ENCODE measurements at places on chromosomes 5 and 9.

- no peak for DNase-seq
Measured at GRCh38 chr5:173793648-173794548, 94.3 kb upstream of the CPEB4 start.

DNA sequence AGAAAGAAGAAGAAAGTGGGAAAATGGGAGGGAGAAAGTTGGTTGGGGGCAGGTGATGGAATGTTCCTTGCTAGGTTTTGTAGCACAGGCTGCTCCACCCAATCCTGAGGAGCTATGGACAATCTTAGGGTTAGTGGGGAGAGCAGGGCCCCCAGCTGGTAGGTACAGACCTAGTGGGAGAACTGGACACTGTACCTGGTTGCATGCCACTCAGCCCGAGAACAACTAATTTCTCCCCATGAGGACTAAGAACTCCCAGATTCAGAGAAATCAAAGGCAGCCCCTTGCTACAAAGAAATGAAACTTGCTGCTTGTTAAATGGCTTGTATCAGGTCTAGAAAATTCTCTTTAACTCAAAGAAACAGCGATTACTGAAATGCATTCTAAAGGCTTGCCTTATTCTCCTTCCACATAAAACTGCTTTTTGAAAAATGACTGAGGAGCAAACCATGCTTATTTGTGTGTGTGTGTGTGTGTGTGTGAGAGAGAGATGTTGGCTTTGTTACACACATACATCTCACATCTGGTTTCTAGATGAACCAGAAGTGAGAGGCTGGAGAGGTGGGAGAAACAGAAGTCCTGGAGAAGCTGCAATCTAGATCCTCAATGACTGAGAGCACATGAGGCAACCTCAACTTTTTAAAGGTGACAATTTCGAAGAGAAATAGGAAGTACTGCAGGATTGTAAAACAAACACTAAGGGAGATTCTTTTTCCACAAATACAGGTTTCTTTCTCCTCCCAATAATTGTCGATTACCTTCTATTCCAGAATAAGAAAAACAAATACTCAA lies 28.9 kb downstream of the FYB1 start:
- DNase-seq = peak; percentile 70

- DNase-seq = no peak
Measured at GRCh38 chr5:64864171-64864570, 95.4 kb downstream of the CWC27 start.

- DNase-seq = no peak
Measured at GRCh38 chr5:75053054-75053303, 621 bp upstream of the GCNT4 start.

- peak; percentile 72 for DNase-seq
Measured at GRCh38 chr9:125262294-125262991, 817 bp downstream of the GAPVD1 start.

DNA sequence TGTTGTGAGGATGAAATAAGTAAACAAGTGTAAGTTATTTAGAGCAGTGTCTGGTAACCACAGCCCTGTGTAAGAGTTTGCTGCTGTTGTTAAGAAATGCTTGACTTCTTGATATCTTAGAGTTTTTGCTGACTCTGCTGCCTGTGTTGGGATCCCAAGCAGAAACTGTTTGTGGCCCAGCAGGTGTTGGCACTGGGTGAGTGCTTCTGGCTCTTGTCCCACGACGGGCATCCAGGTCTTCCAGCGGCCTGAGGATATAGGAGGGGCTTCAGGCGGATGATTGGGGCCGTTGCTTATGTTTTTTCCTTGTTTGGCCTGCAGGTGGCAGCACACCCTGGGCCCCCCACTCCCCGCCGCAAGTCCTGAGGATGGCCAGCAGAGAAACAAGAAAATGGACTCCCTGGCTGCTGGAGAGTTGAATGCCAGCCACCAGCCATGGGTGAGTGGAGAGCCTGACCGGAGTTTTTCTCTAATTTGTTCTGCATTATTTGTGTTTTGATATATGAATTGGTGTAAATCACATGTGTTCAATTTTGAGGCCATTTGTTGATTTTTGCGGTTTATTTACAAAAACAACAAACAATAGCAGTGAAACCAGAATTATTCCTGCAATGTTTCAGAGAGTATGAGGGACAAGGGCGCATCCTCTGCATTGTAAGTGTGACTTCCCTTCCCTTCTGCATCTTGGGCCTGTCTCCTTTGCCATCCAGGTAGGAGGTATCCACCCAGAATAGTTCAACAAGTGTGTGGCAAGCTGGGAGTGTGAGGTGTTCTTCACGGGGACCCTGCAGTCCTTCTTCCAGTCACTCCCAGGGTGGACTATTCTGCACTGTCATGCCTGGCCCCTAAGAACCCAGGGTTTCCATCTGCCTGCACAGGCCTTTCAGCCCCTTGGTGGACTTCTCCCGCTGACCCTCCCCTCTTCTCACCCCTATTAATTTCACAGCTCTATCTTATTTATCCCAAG lies 50.3 kb downstream of the SLC22A5 start:
- DNase-seq = peak; percentile 89

DNA sequence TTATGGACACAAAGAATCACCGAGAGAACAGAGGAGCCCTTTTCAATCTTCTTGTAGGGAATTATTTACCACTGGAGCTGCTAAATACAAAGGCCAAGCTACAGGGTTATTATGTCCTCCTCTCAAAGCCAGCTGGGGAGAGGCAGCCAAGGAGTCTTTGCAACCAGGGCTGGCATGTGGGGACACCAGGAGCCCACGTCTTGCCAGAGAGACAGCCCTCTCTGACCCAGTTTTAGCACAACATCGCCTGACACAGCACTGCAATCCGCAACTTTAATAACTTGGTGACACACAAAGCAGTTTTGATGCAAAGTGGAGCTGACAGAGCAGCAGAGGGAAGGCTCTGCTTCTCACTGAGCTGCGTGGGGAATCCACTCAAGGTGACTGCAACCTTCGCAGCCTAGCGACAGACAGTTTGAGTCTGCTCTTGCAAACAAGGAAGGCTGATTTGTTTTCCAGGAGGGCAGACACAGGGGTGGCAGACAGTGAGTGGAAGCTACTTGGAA lies 33.6 kb downstream of the TLR4 start:
- no peak for DNase-seq

GRCh38 chr5:78060421-78060820 lies 234.1 kb downstream of the AP3B1 start:
- no peak for DNase-seq

DNA sequence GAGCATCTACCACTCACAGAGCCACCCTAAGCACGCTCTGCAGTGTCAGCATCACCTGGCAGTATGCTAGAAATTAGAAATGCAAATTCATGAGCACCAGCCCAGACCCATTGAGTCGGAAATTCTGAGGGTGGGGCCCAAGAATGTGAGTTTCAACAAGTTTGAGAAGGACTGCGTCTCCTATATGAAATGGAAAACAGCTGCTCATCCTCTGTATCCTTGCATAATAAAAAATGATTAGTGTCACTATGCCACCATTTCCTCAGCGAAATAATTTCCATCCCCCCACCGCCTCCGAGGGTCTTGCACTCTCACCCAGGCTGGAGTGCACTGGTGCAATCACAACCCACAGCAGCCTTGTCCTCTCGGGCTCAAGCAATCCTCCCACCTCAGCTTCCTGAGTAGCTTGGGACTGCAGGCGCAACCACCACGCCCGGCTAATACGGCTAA lies 1.3 kb upstream of the IQGAP2 start:
- no peak for DNase-seq

DNA sequence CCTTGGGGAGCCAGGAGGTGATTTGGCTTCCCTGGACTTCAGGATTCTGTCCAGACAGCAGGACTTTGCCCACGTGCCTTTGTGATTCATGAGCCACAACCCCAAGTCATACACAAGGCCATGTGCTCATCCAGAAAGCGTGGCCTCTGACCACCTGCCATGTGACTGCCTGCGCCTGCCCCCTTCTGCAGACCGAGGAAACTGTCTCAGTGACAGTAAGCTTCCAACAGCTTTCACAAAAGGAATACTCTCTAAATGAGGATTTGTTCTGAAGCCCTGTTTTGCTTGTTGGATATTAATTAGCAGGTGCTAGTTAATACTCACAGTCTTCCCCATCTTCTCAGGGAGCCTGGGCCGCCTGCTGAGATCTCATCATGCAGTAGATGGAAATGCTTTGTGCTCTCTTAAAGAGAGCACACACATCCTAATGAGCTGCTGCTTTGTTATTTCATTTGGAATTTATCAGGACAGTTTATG lies 36.9 kb upstream of the ANGPTL2 start:
- DNase-seq = no peak

GRCh38 chr5:175819090-175819425 lies 52.3 kb upstream of the CPLX2 start:
- no peak for DNase-seq

- DNase-seq = no peak
Measured at GRCh38 chr9:17611917-17612316, 33.1 kb downstream of the SH3GL2 start.

- DNase-seq = no peak
Measured at GRCh38 chr5:59171131-59171530, 588.3 kb downstream of the RAB3C start.

GRCh38 chr5:179824745-179825112 lies 4.0 kb downstream of the SQSTM1 start:
- no peak for DNase-seq

DNA sequence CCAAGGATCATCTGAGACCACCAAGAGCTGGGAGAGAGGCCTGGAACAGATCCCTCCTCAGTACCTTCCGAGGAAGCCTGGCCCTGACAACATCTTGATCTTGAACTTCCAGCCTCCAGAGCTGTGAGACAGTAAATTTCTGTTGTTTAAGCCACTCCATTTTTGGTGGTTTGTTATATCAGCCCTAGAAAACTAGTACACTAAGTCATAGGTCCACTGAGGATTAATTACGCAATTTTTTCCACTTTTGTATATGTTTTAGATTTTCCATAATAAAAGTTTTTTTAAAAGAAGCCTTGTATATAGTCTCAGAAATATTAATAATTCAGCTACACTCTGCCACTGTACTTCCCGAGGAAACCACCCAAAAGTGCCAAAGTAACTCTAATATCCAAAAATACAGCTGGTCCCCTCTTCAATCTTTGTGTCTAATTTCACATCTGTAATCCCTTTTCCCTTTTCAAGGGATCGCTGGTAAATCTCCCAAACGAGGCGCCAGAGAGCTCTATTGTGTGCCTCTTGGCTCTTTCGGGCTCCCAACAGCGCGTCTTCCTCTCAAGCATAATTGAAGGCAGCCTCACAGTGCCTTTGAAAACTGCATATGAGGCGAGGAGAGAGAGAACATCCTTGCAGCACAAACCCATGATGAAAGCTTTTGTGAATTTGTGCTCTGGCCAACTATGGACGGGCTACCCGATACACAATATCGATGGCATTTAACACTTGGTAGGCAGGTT lies 32.7 kb downstream of the PRUNE2 start:
- DNase-seq = no peak

- peak; percentile 61 for DNase-seq
Measured at GRCh38 chr5:112917453-112917995, 4.5 kb downstream of the REEP5 start.

DNA sequence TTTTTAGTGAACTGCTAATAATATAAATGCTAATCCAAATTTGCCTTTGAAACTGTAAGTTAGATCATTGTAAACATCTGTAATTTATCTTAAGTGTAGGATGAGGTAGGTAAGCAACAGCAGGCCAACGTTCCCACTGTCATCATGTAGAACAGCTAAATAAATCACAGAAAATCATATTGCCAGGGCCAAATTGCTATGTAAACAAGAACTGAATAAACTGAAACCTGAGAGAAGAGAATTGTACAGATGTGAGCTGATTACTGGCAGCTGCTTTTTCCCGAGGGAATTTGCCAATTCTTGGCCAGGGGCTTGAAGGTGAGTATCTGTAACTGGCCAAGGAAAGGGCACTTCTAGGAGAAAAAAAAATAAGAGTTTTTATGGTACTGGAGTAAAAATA lies 97.6 kb downstream of the CDH10 start:
- DNase-seq = no peak

DNA sequence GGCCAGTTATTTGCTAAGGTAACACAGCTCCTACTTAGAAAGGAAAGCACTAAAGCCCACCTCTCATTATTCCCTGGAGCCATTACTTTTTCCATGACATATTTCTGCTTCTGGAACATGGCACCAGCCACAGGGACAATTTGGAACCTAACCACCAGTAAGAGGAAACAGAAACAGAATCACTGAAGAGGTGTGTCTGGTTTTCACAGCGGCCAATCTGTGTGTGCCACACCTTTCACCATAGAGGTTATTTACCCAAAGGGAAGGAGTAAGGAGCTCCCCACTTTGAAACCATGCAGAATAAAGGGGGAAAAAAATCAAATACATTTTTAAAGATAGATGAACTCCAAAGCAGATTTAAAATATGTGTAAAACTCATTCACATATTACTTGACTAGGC lies 21.1 kb downstream of the PRUNE2 start:
- no peak for DNase-seq

DNA sequence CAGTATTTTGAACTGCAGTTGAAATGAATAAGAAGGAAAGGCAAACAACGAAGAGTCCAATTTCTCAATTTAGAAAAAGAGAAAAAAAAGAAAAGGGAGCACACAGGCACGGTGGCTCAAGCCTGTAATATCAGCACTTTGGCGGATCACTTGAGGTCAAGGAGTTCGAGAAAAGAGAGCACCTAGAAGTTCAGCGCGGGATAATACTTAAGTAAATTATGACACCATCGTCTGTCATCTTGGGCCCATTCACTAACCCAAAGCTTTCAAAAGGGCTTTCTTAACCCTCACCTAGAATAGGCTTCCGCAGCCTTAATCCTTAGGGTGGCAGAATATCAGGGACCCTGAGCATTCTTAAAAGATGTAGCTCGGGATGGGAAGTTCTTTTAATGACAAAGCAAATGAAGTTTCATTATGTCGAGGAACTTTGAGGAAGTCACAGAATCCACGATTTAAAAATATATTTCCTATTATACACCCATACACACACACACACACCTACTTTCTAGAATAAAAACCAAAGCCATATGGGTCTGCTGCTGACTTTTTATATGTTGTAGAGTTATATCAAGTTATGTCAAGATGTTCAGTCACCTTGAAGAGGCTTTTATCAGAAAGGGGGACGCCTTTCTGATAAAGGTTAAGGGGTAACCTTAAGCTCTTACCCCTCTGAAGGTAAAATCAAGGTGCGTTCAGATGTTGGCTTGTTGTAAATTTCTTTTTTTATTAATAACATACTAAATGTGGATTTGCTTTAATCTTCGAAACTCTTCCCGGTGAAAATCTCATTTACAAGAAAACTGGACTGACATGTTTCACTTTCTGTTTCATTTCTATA lies 602 bp upstream of the CD274 start:
- DNase-seq = peak; percentile 100

- no peak for DNase-seq
Measured at GRCh38 chr5:1462358-1462757, 17.1 kb upstream of the SLC6A3 start.

- DNase-seq = no peak
Measured at GRCh38 chr5:100860407-100860806, 42.7 kb downstream of the ST8SIA4 start.

DNA sequence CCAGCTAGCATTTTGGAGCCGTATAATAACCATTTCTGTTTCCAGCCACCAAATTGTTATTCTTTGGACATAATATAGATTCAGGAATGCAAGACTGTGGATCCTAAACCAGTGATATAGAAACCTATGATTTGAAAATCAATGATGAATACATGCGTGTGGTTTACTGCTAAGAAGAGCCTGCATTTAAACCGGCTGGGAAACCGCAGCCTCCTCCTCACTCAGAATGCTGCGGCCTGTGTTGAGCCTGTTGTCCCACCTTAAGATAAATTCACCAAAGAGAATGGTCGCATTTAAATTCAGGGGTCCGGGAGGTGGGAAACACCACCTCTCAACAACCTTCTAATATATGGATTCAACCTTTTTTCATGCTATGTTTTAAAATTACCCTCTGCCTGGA lies 148.0 kb downstream of the MEF2C start:
- DNase-seq = peak; percentile 83
